ENCODE measurements at places on chromosomes 12 and 14.

DNA sequence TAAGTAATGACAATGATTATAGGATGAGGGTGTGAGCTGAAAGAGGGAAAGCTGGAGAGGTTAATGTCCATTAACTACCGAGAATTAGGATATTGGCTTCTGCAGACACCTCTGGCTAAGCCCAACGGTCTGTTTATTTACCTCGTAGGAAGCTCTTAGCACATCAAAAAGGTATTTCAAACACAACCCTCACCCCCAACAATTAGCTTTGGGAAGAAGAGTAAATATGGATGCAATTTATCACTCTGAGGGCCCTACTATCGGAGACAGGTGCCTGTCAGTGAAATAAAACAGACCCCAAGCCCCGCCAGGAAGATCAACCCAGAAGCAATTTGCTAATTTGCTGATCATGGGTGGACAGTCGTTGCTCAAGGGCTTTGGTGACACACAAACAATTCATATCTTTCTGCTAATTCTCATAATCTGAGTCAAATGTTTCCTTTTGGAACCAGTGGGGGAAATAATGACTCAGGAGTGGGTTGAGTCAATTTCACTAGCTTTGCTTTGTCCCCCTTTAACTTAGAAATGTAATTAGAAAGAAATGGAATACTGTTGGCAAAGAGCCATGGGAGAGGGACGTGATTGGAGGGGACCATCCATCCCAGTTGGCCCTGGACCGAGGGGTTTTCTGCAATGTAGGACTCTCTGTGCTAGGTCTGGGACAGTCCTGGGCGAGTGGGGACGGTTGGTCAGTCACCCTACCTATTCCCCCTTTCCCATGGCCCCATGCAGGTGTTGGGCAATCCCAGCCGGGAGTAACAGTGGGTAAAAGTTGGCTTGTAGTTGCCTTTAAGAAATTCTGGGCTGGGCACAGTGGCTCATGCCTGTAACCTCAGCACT lies 99.1 kb upstream of the MED13L start:
- no peak for DNase-seq

- no peak for DNase-seq
Observed at GRCh38 chr12:33628087-33628486, 188.5 kb upstream of the SYT10 start.

DNA sequence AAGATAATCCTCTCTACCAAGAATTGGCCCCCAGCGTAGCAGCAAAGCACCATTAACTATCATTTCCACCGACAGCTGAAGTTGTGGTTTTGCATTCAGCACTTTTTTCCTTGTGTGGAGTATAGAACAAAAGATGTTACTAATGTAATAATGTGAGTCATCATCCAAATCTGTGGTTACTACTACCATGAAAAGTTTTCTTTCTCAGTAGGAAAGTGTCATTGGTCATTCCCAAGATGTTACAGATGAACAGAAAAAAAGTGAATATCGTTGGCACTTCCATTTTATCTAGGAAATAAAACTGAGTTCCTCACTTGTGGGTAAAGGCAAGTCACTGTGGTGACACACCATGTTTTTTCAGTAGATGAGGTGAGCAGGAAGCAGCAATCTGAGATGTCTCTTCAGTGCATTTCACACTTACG lies 30.3 kb upstream of the IFNG start:
- peak; percentile 18 for DNase-seq

DNA sequence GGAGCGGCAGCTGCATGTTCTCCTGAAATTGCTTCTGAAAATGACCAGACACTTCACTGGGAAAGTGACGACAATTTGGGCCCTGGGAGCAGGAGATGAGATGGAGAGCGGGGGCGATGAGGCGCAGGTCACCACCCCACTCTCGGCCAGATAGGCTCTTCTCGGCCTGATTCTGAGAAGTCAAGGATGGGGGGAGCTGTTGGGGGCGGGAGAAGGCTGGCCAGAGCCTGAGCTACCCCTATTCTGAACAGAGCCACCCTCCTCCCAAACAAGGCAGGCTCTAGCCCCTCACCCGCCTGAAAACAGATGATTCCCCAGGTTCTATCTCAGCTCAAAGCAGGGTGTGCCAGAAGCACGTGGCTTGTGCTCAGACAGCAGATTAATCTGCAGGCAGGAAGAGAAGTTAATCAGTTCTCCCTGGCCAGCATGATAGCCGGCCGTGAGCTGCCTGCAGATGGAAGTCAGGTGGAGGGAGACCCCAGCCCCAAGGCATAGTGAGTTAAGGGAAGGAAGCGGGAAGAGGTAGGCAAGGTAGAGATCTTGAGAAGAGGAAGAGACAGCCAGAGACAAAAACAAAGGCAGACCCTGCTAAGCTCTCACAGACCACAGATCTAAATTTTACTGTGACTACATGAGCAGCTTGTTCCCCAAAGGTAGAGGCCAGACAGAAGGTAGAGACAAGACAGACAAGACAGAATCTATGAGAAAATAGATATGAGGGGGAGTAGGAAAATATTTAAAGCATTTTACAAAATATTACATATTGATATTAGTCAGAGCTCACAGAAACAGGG lies 10.9 kb upstream of the TAC3 start:
- no peak for DNase-seq

DNA sequence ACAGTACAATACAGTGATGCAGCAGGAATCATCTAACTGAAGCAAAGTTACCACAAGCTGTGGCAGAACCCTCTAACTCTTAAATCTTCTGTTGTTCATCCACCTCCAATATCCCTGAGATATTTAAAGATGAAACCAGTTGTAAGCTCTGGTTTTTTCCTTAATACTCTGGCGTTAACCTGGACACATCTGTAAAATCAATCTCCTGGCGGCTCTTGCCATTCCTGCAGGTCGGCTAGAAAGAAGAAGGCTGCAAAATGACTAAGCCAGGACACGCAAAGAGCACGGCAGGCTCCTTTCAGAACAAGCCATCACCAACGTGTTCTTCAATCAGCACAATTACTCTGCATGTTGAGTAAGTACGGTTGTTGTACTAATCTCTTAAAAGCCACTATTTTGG lies 309.3 kb downstream of the MED13L start:
- no peak for DNase-seq

DNA sequence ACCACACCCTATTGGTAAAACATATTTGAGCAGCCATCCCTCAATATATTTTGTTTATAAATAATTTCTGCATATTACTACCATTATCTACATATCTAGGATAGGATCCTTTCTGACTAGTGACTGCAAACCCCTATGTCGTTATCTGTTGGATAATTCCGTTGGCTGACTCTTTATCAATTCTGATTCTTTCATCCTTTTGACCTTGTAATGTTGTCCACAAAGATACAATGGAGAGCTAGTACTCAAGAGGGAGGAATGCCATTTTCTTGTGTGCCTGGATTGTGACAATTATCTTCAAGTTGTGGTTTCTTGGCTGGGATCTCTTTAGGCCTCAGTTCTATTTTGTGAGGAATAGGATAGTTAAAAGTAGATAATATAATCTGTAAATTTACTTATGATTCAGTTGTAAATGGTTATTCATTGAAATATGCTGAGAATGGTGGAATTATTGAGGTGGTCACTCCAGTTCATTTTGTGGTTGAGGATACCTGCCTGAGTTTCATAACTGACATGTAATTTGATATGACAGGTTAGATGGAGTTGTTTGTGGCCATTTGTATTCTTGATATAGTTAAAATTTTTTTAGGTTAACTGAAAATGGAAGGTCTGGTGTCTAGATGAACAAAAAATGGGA lies 10.1 kb downstream of the CHST11 start:
- DNase-seq, result no peak

DNA sequence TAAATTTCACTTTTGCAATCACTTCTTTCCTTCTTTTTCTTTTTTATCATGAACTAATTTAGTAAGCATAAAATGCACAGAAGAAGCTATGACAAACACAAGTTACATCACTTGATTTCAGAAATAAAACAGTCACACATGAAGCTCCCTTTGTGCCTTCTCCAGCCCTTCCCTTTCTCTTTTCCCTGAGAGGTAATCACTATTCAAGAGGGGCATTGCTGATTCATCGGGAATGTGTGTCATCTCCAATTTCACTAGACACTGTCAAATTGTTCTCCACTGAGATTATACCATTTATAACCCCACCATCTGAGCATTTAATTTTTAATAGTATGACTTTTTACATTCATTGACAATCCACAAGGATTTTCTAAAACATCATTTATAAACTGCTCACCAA lies 91.6 kb upstream of the PTPRQ start:
- no peak for DNase-seq

- no peak for DNase-seq
Observed at GRCh38 chr12:7374423-7375144, 69.4 kb downstream of the CD163L1 start.

DNA sequence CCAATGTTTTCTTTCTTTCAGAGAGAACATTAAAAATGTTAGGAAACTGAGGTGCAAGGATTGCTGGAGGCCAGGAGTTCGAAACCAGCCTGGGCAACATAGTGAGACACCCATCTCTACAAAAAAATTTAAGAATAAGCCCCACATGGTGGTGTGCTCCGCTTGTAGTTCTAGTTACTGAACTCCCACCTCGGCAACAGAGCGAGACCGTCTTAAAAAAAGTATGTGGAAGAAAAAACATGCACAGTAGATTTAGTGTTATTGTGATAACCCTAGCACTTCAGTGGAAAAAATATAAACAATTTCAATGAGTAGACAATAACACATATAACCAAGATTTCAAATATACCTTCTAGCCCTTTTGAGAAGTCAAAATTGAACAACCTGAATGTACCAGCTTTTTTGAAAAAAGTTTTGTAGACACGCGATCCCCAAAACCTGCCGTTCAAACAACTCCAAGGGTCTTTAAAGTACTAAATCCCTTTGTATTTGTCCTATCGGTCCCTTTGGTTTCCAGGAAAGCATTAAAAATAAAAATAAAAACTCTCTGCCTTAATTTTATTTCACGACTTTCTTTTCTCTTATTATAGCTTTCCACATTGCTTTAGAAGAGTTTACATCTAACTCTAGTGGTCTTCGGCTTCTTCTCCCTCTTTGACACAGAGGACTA lies 1.0 kb upstream of the ANO6 start:
- DNase-seq, result no peak

GRCh38 chr14:102094101-102094500 lies 7.3 kb upstream of the HSP90AA1 start:
- DNase-seq, result no peak

DNA sequence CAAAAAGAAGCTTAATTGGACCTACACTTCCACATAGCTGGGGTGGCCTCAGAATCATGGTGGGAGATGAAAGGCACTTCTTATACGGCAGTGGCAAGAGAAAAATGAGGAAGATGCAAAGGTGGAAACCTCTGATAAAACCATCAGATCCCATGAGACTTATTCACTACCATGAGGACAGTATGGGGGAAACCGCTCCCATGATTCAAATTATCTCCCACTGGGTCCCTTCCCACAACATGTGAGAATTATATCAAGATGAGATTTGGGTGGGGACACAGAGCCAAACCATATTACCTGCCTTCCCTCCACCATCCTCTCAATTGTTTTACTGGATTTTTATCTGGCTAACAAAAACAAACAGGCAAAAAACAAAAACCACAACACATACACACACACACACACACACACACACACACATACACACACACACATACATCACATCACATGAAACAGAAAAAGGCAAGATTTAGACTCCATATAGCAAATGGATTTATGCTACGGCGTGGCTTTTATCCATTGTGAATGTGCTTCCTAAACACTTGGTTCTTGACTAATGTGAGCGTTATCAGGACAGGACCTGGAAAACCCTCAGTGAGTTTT lies 66.7 kb downstream of the ZFP36L1 start:
- no peak for DNase-seq

DNA sequence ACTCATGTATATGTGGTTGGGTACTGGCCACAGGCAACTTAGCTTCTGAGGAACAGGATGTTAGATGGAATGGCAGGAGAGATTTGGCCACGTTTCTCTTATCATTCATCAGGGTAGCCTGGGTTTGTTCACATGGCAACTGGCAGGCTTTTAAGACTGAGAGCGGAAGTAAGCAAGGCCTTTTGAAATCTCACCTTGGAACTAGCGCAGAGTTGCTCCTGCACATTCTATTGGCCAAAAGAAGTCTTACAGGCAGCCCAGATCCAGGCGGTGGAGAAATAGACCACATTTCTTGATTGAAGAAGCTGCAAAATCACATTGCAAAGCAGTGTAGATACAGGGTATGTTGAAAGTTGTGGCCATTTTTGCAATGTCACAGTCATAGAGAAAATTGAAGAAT lies 3.7 kb downstream of the CLEC4A start:
- DNase-seq, result no peak

Data from stimulated activated CD4-positive, alpha-beta T cell treated with anti-CD3 and anti-CD28 coated beads, TNF-alpha, amount 100 ng/mL, for 4 hours (primary cell).